NCI-H2171 treated with DMSO at 0.1 percent for 48 hours (cell line): ENCODE measurements at places on chromosomes 1 and 21.

DNA sequence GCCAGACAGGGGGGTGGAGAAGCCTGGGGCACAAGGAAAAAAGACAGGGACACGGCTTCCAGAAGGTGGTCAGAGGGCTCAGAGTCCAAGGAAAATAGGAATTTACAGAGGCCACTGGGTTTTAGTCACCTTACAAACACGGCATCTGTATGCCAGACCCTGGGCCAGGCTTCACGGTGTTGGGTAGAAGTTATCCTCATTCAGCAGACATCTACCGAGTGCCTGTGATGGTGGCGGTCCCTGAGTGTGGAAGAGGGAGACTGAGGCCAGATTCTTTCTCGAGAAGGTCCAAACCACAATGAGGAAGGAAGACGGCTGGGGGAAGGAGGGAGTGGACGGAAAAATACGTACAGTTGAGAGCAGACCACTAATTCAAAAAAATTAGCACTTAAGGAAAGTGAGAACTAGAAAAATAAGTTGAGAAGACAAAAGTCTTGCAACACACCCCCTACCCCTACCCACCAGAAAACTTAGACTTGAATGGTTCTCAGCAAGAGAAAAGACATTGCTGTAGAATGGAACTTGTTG is 864 bp upstream of the BTG2 start:
- no peak for DNase-seq

GRCh38 chr1:37670133-37670532 is 22.2 kb upstream of the CDCA8 start:
- DNase-seq = no peak

GRCh38 chr1:2583331-2583791 is 3.2 kb upstream of the PRXL2B start:
- peak; percentile 18 for DNase-seq

DNA sequence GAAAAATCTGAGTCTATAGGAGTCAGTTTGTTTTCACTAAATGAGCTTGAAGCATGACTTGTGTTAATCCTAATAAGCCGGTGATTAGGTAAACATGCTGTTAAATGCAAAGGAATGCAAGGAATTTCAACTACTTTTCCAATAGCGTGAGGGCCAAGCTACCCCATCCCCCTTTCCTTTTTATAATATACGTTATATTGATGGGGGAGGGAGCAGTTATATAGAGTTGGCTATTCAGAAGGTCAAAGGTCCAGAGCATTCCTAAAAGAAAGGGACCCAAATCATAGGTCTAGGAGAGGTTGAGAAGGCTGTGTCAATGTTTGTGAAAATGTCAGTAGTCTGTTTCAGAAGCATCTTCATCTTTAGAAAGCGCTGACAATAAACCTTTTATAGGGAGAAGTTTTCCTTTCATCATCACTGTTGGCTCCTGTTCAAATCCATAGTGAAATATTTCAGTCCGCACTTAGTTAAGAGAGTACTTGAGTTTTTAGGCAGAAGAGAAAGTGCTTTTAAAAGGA is 3.8 kb downstream of the CCN1 start:
- DNase-seq = no peak

DNA sequence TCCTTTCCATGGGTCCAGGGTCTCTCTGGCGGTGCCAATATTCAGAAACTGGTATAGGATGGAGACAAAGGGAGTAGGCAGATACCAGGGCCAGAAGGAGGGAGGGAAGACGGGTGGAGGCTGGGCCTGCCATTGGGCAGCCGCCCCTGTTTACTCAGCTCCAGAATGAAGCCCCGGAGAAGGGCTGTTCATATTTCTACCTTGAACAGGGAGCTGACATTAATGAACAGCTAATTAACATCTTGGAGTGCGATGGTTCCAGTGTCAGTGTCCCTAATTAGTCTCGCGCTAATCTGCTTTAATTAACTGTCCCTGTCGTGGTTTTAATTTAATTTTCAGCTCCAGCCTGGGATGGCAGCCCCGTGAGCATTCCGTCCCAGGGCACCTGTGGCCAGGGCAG is 113.8 kb downstream of the EPHB2 start:
- no peak for DNase-seq

DNA sequence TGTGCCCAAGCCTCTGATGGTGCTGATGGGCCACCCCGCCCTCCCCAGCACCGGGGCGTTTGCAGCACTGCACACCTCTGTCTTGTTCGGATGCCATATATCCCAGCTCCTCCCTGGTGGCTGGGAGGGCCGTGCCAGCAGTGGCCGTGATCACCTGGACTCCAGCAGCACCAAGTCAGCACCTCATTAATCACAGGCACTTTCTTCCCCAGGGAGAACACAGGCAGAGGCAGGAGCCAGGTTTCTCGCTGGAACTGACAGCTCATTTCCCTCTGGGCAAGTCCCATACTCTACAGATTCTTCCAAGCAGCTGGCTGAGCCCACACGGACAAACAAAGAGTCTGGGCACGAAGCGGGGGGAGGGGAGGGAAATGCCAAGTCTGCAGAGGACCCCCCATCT is 141.7 kb upstream of the EDN2 start:
- DNase-seq = peak; percentile 89
